GM12864 (cell line): ENCODE measurements at places on chromosomes 5 and 9.

DNA sequence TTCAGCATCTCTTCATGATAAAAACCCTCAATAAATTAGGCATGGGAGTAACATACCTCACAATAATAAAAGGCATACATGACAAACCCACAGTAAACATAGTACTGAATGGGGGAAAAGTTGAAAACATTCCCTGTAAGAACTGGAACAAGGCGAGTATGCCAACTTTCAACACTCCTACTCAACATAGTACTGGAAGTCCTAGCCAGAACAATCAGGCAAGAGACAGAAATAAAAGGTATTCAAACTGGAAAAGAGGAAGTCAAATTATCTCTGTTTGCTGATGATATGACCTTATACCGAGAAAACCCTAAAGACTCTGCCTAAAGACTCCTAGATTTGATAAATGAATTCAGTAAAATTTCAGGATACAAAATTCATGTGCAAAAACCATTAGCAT, 167.6 kb downstream of the TMEM38B start:
- no peak for DNase-seq

- no peak for DNase-seq
Measured at GRCh38 chr9:137161558-137162486, 8.0 kb downstream of the LRRC26 start.

GRCh38 chr9:91192381-91193086, 169.2 kb downstream of the AUH start:
- no peak for DNase-seq

DNA sequence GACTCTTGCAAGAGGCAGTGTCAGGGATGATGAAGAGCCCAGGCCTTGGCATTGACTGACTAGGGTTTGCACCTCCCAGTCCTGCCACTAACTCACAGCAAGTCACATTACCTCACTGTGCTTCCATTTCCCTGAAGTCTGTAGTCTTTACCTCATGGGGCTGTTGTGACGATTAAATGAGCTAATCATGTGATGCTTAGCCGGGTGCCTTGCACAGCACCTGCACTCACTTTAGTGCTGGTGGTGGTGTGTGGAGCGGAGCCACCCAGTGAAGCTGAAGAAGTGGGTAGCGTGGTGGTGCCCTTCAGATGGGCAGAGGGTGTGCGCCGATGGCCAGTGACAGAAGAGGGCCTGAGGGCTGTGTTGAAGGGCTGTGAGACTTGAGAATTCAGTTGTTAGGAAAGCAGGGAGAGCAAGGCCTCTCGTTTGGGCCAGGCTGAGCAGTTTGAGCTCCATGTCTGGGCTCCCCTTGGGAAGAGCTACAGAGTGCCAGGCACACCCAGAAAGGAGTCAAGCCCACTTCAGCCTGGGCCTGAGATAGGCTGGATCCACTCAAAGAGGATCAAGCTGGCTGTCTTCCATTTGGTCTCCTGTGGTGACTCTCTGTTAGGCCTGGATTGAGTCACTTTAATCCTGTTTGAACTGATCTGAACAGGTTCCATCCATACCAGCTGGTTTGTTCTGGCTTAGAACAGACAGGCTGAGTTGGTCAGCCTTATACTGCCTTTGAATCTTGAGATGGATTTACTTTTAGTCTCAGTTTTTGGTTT, 42.5 kb downstream of the RALGPS1 start:
- DNase-seq, result no peak
